ENCODE measurements at places on chromosomes 2 and 18. TPM values are rescaled to one million over a fixed set of nuclear protein-coding genes. Genes with fewer than 3 reads are reported as not detected.

GRCh38 chr2:193187816-193188215 lies 993.1 kb upstream of the TMEFF2 start:
- no peak for DNase-seq

GRCh38 chr2:133177196-133177595 lies 391.1 kb downstream of the NCKAP5 start:
- DNase-seq: no peak

DNA sequence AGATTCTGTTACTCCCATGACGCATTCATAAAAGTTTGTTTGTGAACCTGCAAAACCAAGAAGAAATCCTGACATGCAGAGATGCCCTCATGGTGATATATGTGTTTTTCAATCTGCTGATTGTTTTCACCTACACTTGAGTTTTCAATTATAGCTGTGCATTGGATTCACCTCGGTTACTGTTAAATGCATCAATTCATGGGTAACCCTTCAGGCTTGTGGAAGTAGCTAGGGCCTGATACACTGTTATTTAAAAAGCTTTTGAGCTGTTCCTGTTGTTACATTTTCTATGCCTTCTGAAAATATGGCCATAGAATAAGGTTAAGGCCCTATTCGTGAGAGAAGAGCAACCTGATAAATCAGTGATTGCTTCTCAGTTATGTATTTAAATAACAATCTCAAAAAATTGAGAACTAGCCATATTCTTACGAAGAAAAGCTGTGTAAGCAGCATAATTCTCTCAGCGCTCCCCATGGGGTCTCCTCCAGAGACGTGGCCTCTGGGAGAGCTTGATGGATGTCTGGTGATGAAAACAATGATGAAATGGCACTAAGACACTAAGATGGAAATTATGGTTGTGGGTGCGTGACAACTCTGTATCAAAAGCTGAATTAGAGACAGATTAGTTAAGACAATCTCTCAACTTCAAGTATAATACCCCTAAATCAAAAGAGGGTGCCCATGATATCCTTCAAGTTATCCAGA lies 60.5 kb downstream of the RIT2 start:
- DNase-seq: no peak

- no peak for DNase-seq
These were observed 34.7 kb upstream of the GPR17 start for GRCh38 chr2:127611076-127611925.

- DNase-seq: no peak
These were observed 77.8 kb upstream of the CCDC195 start for GRCh38 chr2:224793946-224794345.

DNA sequence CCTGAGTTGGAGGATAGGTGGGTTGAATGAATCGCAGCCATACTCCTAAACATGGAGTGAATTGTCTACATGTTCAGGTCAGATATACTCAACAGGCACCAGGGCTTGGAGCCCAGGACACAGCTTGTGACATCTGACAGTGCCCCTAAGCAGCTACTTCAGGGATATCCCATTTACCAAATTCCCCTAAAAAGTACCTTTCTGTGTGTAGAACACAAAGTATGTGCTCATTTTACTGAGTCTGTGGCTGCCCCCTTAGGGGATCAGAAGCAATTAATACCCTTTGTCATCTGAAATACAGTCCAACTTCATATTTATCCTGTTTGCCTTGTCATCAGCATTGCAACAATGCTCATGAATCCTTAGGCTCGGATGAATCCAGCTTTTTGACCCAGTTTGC lies 20.8 kb downstream of the TNFRSF11A start:
- no peak for DNase-seq

- no peak for DNase-seq
These were observed 659.9 kb downstream of the IRS1 start for GRCh38 chr2:226139759-226140158.

GRCh38 chr18:12011957-12012549 lies 30.7 kb downstream of the IMPA2 start:
- DNase-seq: no peak

- DNase-seq: no peak
These were observed 20.8 kb downstream of the KIF1A start for GRCh38 chr2:240799033-240799820.

DNA sequence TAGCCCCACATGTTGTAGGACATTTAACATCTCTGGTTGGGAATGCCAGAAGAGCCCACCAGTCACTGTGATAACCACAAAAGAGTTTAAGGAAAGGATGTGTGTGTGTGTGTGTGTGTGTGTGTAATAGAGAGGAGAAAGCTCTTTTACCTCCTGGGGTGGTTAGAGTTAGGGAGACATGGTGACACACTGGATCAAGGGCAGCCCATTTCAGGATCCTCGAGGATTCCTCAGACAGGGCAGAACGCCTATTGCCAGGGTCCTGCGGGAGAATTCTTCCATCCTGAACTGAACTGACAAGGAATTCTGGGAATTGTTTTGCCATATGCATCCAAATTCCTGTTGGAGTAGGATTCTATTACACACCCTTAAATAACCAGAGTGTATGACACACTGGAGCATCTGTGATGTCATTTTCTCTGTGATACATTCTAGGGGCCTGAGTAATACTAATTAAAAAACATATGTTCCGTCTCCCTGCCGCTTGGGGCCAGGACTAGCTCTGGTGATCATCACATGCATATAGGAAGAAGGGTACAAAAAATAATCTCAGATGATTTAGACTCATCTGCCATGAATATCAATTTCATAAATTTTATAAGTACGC lies 156.4 kb upstream of the MMADHC start:
- DNase-seq: no peak

- DNase-seq: no peak
These were observed 117.2 kb downstream of the CCDC102B start for GRCh38 chr18:68915061-68915460.

DNA sequence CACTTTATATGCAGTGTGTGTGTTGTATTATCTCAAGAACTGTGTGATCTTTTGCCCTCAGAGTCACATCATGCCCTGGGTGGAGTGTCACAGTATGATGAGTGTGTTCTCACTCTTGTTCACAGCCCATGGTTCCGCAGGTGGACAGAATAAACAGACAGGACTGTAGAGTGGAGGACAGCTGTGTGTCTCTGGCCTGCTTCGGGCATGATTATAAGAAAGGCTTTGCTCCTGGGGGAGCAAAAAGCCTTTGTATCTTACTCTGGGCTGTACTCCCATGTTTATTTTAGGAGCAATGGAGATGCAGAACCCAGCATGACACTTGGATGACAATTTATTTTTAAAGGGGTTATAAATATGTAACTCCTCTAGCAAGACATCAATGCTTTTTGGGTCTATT lies 371.7 kb upstream of the MEX3C start:
- no peak for DNase-seq

GRCh38 chr2:63444565-63445288 lies 143.6 kb downstream of the WDPCP start:
- DNase-seq: no peak

GRCh38 chr2:43194121-43194869 lies 32.1 kb downstream of the ZFP36L2 start:
- DNase-seq: no peak

DNA sequence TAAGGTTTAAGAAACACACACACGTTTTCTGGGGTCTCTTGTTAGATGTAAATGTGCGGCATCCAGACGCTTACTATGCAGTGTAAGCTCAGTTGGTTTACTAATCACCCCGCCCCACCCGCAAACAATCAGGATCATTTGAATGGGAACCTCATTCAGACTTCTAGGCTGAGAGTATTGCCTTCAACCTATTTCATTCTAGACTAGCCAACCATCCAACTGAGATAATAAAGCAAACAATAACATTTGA lies 1.3 kb upstream of the FIGN start:
- no peak for DNase-seq

- DNase-seq: no peak
These were observed 530.2 kb downstream of the DCC start for GRCh38 chr18:52869942-52870907.

DNA sequence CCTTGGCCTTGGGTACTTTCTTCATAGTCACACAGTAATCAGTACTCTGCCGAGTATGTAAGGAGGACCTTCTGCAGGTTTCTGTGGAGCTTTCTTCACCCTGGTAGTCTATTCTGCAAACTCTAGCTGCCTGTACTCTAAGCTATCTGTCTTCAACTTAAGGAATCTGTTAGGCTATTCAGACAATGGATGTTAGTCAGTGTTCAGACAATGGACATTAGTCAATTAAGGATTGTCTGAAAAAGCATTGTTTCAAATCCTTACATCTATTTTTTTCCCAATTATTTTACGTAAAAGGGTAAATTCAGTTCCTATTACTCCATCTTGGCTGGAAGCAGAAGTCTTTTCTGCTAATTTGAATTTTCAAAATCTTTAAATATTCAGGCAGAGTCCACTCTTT lies 75.7 kb downstream of the WDR7 start:
- DNase-seq: no peak

The GPR155 gene
- total RNA-seq: 9.0 TPM

The MPP4 gene
- not detected for total RNA-seq

The CD207 gene
- total RNA-seq: 0.25 TPM

The DPP10 gene
- not detected for total RNA-seq

The TBR1 gene
- not detected for total RNA-seq

The CAVIN2 gene
- 0.14 TPM for total RNA-seq

The CRYBA2 gene
- not detected for total RNA-seq

The KIF1A gene
- total RNA-seq: not detected

The TXNDC2 gene
- not detected for total RNA-seq

All from CD4-positive, alpha-beta T cell (primary cell).